ENCODE measurements at places on chromosomes 4 and X.

DNA sequence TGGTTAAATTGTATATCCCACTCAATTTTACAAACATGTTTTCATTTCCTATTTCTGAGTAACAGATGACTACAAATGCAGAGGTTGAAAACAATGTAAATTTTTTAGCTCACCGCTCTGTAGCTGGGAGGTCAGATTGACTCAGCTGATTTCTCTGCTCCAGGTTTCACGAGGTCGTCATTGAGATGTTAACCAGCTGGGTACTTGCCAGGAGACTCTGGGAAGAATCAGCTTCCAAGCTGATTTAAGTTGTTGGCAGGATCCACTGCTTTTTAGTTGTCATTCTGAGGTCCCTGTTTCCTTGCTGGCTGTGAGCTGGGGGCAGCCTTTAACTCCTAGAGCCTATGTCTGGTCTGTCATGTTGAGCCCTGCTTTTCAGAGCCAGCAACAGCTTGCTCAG lies 864.3 kb upstream of the AGA start:
- DNase-seq: no peak

- no peak for DNase-seq
These were observed 305.4 kb downstream of the IDS start for GRCh38 chrX:149199734-149200133.

GRCh38 chr4:48212165-48212564 lies 57.5 kb downstream of the TEC start:
- no peak for DNase-seq

DNA sequence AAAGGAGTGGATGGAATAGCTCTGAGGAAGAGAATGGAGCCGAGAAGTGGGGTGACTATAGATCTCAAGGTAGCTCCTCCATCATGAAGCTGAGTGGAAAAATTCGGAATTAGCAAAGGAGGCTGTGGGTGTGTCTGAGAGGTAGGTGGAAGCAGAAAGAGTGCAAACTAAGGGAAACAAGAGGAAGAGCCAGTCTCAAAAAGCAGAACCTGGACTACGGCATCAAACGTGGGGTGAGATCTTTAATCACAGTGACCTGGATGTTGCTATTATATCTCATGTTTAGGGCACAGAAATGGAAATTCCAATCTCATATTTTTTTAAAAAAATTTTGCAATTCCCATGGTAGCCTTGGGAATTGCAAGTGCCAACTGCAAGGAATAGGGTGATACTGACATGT lies 162.5 kb upstream of the RASGEF1B start:
- no peak for DNase-seq

GRCh38 chr4:166602068-166602467 lies 632.2 kb downstream of the SPOCK3 start:
- no peak for DNase-seq

- DNase-seq: no peak
These were observed 42.3 kb downstream of the STX18 start for GRCh38 chr4:4499438-4500123.

GRCh38 chr4:149574971-149575370 lies 240.7 kb downstream of the IQCM start:
- no peak for DNase-seq

DNA sequence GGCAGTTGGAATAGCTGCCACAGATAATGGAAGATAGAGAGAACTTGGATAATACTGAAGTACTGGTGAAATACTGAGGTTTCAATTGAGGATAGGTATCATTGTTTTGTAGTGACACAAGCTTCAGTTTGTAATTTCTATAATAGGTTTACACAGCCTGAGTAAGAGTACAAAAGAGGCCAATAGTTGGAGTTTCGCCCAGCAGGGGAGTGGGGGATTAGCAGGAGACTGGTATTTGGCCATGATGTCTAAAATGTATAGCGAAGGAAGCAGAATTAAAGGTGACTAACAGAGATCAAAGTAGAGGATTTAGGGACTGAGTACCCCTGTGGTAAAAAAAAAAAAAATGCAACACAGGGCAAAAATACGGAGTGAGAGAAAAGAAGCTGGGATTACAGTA lies 129.5 kb downstream of the KCTD8 start:
- DNase-seq: no peak

GRCh38 chrX:132022967-132023895 lies at the start of gene STK26:
STK26 (plus strand) TSS chrX:132023302; CDS start chrX:132023618, 316 bp downstream.
- DNase-seq: peak; percentile 25

- DNase-seq: no peak
These were observed 30.0 kb upstream of the GPR173 start for GRCh38 chrX:53018627-53019026.

- no peak for DNase-seq
These were observed 17.8 kb upstream of the SPRY1 start for GRCh38 chr4:123378794-123379193.

DNA sequence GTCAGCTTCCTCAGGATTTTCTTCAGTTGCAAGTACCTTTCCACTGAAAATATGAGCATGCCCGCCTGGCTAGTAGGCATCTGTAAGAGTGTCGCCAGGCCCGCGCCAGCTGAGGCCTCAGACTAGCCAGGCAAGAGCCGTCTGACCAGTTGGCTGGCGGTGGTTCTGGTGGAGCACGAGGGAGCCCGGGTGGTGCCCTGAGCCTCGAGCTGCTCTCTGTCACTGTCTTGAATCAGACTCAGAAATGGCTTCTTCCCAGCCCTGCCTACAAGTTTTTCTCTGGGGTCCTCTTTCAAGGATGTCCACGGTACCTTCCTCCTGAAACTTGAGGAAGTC lies 11.9 kb downstream of the GRPEL1 start:
- DNase-seq: no peak

GRCh38 chrX:71241301-71241700 lies 12.6 kb downstream of the ZMYM3 start:
- no peak for DNase-seq

- DNase-seq: no peak
These were observed 5.8 kb downstream of the DGAT2L6 start for GRCh38 chrX:70183091-70183490.

GRCh38 chr4:7928711-7929110 lies 10.9 kb downstream of the AFAP1 start:
- DNase-seq: no peak

DNA sequence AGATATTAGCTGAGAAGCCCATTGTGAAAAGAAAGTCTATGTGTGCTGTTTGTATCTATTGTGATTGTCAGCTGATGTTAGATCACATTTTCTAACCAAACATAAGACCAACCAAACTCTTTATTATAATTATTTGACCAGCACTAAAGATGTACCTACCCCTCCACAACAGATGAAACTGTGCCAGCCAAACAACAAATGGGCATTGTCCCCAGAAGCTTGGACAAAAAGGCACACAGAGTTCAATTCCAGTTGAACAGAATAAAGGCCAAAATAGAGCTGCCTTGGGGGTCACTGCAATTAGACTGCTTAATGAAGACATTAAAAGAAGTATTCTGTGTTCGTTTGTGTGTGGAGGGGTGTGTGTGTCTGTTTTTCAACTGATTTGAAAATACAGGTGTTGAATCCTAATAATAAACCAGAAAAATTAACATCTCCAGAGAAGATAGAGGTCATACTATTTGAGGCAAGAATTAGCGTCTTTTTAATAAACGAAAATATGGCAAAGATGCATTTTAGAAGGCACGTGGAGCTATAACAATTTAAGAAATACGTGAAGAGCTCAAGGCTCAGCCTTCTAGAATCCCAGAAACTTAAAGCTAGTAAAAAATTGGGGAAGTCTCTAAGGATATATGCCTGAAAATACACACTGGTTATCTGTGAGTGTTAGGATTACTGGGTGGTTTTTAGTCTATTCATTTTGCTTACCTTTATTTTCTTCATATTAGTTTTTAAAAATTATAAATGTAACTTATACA lies 2.2 kb downstream of the SPP1 start:
- DNase-seq: no peak

- no peak for DNase-seq
These were observed 19.6 kb upstream of the TMEM184C start for GRCh38 chr4:147597561-147597960.

DNA sequence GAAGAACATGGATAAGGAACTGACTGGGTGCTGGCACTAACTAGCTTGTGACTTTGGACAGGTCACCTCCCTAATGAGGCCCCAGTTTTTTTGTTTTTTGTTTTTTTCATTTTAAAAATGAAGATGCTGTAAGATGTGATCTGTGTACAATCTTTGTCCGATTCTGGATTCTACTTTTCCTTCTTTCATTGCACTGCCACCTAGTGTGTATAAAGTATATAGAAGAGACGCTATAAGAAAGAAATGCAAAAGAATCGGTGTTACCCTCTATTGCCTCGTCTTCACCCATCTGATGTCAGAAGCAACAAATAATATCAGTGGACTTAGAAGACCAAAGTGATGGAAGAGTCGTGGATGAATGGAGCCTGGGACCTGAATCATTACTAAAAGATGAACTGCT lies 58.6 kb upstream of the P2RY10 start:
- DNase-seq: no peak

GRCh38 chr4:137375111-137375850 lies 157.0 kb downstream of the PCDH18 start:
- no peak for DNase-seq

- no peak for DNase-seq
These were observed 302.7 kb downstream of the KCTD8 start for GRCh38 chr4:44145868-44146267.

GRCh38 chr4:56052481-56052880 lies 103.7 kb downstream of the CEP135 start:
- DNase-seq: no peak

DNA sequence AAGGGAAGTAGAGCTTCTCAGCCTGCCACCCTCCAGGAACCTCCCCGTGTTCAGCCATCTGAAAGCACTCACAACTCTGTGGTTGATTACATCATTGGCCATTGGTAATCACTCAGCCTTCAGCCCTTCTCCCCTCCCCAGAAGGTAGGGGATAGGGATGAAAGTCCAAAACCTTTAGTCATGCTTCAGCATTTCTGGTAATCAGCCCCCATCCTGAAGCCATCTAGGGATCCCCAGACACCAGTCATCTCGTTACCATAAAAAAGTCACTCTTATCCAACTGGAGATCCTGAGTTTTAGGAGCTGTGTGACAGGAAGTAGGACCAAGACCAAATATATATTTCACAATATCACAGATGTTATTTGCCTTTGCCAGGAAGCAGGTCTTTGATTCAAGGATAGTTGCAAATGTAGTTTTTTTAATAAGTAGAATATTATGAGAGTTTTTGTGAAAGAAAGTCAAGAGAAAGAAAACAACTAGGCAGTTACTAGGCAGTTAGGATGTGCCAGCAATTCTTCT lies 364.6 kb upstream of the NOCT start:
- no peak for DNase-seq

GRCh38 chrX:137565921-137566745 lies at the start of gene ZIC3:
ZIC3 (plus strand) TSS chrX:137566127; CDS start chrX:137566692, 565 bp downstream.
- peak; percentile 33 for DNase-seq

GRCh38 chr4:159867673-159868072 lies 764.8 kb downstream of the RAPGEF2 start:
- no peak for DNase-seq

DNA sequence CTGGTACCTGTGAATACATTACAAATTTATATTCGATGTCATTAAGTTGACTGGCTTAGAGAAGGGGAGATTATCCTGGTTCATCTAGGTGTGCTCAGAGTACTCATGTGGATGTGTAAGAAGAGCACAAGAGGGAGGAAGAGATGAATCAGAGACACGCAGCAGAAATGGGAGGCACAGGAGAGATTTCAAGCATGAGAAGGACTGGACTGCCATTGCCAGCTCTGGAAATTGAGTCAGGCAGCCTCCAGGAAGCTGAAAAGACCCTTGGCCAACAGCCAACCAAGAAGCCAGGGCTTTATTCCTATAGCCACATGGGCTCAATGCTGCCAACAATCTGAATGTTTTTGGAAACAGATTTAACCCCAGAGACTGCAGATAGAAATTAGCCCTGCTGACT lies 1390.0 kb downstream of the STIM2 start:
- no peak for DNase-seq

GRCh38 chrX:151680805-151681204 lies 14.5 kb upstream of the PRRG3 start:
- DNase-seq: peak; percentile 20

GRCh38 chr4:156628858-156629257 lies 342.7 kb downstream of the PDGFC start:
- no peak for DNase-seq

DNA sequence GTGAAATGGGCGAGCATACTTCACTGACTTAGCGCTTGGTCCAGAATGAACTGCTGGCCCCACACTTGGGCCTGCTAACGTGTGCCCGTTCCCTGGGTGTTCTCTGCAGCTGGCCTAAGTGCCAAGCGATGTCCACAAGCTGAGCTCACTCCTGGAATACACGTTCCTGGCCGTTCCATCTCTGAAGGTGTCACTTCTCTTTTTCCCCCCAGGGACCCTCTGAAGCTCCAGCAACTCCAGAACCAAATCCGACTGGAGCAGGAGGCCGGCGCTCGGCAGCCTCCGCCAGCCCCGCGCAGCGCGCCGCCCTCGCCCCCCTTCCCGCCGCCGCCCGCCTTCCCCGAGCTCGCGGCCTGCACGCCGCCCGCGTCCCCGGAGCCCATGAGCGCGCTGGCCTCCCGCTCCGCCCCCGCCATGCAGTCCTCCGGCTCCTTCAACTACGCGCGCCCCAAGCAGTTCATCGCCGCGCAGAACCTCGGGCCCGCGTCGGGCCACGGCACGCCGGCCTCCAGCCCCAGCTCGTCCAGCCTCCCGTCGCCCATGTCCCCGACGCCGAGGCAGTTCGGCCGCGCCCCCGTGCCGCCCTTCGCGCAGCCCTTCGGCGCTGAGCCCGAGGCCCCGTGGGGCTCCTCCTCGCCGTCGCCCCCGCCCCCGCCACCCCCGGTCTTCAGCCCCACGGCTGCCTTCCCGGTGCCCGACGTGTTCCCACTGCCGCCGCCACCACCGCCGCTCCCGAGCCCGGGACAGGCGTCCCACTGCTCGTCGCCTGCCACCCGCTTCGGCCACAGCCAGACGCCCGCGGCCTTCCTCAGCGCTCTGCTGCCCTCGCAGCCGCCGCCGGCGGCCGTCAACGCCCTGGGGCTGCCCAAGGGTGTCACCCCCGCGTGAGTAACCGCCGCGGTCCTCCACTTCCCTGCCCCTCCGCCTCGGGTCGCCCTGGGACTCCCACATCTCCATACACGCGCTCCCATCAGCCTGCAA lies 132.3 kb downstream of the CBR4 start:
- no peak for DNase-seq

DNA sequence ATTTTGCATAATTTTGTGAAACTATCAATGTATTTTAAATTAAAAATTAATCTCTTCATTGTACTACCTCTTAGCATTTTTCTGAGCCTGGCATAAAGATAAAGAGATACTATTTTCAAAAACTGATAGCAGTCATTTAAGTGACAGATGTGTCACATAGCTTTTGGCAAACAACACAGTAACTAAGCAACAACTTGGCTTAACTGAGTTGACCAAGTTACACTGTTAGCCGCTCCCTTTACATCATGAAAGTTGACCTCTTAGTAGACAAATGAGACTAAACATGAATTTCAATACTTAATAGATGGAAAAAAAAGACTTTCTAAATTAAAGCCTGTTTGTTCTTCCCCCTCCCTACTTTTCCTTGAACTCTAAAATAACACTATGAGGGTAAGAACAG lies 62.0 kb downstream of the ATP8A1 start:
- no peak for DNase-seq

GRCh38 chr4:81965911-81966310 lies 407.9 kb downstream of the HNRNPD start:
- DNase-seq: no peak

Measured in NCI-H2107 (cell line).